ENCODE measurements at places on chromosomes 4 and X.

DNA sequence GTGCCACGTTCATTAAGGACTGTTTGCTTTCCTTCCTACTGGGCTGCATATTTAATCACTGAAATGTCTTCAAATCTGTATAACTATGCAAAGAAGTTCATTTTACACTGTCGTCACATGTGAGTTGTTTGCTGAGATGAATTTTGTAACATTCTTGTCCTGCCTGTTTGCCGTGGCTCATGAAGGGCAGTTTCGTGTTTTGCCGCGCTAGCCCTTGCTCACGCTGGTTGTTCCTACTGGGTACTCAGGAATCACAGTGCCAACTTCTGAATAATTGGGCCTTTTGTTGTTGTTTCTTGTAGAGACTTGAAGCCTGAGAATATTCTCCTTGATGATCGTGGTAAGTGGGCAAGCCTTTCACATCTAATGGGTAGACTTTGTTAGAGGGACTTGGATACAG, 52.2 kb downstream of the HTT-AS start:
- DNase-seq, result no peak

DNA sequence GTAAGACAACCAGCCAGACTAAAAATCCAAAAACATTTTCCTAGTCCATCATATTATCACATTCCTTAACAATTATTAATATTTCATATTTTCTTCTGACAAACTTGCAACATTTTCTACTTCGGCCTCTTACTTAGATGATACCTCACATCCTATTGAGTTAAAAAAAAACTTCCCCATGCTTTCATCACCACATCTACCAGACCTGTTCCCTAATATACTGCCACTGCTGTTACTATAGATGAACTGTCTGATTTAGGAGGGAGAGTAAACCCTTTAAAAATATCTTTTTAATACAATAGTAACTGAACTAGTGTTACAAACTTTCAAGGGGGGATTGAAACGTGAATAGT, 1.5 kb downstream of the FAM200B start:
- DNase-seq, result no peak

DNA sequence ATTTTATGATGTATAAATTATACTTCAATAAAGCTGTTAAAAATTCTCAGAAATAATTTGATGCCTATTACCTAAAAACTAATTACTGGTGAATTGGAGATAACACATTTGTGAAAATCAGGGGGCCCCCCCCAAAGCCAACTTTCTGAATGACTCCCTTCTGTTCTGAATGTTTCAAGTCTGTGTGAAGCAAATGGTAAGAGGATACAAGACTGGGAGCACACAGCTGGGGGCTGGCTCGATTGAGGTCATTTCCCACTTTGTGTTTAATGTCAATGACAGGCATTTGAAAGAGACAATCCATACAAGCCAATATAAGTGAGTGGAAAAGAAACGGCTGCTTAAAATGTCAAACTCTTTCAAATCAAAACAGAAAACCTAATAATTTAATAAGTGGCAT, 155.8 kb downstream of the SH2D1A start:
- no peak for DNase-seq

DNA sequence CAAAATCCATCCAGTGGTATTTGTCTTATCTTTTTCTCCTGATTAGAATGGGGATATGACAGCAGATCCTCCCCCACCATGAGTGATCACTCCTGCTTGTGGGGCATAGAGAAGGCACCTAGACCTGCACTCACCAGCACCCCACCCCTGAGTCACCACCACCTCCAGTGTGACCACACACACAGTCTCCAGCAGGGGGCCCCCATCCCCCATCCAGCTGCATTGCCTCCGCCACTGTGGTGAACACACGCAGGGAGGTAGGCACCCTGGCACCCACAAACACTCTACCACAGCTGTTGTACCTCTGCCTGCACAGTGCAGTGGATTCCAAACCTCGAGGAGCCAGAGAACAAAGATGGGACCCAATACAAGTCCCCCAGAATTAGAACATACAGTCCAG, 9.0 kb upstream of the MAGEA8 start:
- DNase-seq, result peak; percentile 50

- no peak for DNase-seq
Measured at GRCh38 chrX:276581-277201, 4.5 kb upstream of the PLCXD1 start.

DNA sequence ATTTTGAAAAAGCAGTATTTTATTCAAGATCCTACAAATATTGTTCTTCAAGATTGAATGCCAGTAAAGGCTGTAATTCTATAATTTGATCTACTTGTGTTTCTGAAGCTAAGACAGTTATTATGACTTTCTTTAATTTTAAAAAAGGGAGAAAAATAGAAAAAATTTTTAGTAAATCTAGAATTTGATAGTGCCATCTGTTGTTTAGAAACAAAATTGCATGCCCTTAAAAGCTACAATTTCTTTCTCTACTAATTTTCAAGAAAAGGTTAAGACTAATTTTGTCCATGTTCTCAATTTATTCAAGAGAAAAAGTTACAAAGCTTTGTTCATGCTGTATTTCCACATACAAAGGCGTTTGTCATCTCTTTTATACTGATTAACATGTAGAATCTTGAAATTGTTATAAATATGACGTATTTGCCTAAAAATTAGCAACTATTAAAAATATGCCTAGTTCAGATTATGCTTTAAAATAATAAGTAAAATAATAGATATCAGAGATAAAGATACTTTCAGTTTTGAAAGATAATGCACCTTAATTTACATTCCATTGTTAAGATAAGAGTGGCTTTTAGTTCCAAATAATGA, 25.6 kb upstream of the MMRN1 start:
- DNase-seq, result no peak

DNA sequence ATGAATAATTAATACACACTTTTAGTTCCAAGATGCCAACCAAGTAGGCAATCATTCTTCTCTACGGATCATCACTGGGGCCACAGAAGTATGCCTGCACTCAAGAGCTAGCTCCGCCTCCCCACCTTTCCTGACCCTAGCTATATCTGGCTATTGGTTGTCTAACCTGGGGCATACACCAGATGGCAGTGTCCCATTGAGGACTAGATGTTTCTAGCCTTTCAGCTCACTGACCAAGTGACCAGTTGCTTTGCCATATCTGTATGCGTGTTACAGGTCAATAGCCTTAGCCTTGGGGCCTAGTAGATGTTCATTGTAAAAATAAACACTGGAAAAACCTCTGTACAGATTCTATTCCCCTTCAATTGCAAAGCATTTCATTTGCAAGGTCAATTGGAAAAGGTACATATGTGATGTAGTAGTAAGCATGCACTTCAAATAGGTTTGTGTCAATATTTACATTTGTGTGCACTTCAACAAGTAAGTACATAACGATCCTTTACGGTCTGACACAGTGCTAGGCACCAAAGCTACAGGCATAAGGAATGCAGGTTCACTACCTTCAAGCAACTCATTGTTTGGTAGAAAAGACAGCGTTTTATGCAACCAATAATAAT, 521.7 kb downstream of the PPARGC1A start:
- DNase-seq, result peak; percentile 13

DNA sequence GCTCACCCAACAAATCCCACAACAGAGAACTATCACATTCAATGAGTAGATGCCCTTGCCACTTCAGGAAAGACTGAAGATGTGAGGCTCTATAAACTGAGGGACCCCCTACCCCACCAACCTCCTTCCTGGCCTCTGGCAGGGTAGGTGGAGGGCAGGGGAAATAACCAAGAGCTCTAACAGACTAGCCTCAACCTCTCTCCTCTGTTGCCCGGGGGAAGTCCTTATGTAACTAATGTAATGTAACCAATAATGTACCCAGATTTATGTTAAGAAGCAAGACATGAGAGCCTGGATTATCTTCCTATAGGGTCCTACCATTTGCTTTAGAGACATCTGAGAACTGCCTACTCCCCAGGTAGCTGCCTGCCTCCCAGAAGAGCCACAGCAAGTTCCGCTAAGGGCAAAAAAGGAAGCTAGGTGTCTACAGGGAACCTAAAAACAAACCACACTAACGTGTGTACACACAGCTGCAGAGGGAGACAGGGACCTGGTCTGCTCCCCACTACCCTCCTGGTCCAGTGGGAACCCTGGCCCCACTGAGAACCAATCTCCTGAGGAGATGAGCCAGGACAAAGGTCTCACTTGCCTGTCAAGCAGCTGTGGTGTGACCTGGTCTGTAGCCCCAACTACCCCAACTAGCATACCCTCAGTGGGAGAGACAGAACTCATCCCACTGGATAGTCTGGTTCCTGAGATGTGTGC, 17.7 kb downstream of the OTUD5 start:
- no peak for DNase-seq

DNA sequence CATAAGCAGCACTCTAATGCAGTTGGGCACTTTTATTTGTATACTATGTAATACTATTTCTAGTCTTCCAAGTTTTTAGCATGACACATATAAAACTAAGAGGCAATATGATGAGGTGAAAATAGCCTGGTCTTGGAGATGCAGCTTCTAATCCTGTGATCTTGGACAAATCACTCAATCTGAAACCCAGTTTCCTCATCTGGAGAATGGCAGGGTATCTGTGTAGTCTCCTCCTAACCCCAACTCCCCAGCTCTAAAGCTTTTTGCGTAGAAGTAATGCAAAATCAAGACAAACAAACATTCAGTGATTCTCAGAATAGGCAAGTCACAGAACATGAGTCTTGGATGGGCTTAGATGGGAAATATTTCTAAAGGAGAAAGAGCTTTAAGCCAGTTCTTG, 36.7 kb upstream of the IL21 start:
- DNase-seq, result no peak

DNA sequence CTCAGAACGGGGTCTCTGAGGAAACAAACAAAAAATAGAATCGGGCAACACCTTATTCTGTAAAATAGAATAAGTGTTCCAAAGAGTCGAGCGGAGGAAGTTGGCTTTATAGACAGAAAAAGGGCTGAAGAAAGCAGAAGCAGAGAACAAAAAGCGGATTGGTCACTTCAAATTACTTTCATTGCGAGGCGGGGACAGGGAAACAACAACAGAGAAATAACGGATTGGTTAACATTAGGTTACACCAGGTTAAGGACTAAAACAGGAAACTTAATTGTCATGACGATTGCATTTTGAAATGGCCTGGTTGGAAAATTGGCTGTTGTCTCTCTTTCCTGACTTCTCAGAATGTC, 433 bp upstream of the COQ2 start:
- no peak for DNase-seq

Measured in HEK293T (cell line).